Naive thymus-derived CD4-positive, alpha-beta T cell (primary cell): ENCODE measurements at places on chromosomes 12 and 14. TPM values are rescaled to one million over a fixed set of nuclear protein-coding genes. Genes with fewer than 3 reads are reported as not detected.

GRCh38 chr14:101707863-101708620, 53.5 kb upstream of the PPP2R5C start:
- peak overlapping the region; percentile 8 for H3K4me3 ChIP-seq
- DNase-seq: no peak
- H3K36me3 ChIP-seq: no peaks in the 10 kb centered on the region
- peak overlapping the region; percentile 30 for H3K27ac ChIP-seq
- peaks cover 24% of the 10 kb centered on the region for H3K4me1 ChIP-seq

The LRP1-AS gene
- total RNA-seq: not detected

GRCh38 chr12:12719496-12719895, 2.3 kb downstream of the CDKN1B start:
- peaks cover 31% of the 10 kb centered on the region for H3K36me3 ChIP-seq
- peaks cover 11% of the 10 kb centered on the region for H3K4me1 ChIP-seq
- peak overlapping the region; percentile 94 for H3K4me3 ChIP-seq
- no peaks in the 10 kb centered on the region for H3K27me3 ChIP-seq
- peak overlapping the region; percentile 99 for H3K27ac ChIP-seq
- DNase-seq: peak; percentile 18

The IFI27L1 gene
- 31.7 and 31.8 TPM in 2 replicates for total RNA-seq

The PTGDR gene
- total RNA-seq: 0.22 TPM

- no peaks in the 10 kb centered on the region for H3K27me3 ChIP-seq
- no peaks in the 10 kb centered on the region for H3K4me1 ChIP-seq
- H3K27ac ChIP-seq: no peak overlapping the region
- no peak overlapping the region for H3K4me3 ChIP-seq
- H3K36me3 ChIP-seq: no peaks in the 10 kb centered on the region
- DNase-seq: no peak
Observed at GRCh38 chr12:92216092-92216491, 70.4 kb upstream of the BTG1 start.

- H3K27ac ChIP-seq: no peak overlapping the region
- DNase-seq: no peak
- H3K4me3 ChIP-seq: no peak overlapping the region
- no peaks in the 10 kb centered on the region for H3K27me3 ChIP-seq
- H3K4me1 ChIP-seq: no peaks in the 10 kb centered on the region
Observed at GRCh38 chr12:16421806-16422205, 74.4 kb downstream of the MGST1 start.

- no peak overlapping the region for H3K27ac ChIP-seq
- H3K36me3 ChIP-seq: peaks cover 4% of the 10 kb centered on the region
- no peak overlapping the region for H3K4me3 ChIP-seq
- no peaks in the 10 kb centered on the region for H3K27me3 ChIP-seq
- no peaks in the 10 kb centered on the region for H3K4me1 ChIP-seq
- peak; percentile 29 for DNase-seq
Observed at GRCh38 chr14:35821564-35822411, 4.3 kb upstream of the BRMS1L start.

DNA sequence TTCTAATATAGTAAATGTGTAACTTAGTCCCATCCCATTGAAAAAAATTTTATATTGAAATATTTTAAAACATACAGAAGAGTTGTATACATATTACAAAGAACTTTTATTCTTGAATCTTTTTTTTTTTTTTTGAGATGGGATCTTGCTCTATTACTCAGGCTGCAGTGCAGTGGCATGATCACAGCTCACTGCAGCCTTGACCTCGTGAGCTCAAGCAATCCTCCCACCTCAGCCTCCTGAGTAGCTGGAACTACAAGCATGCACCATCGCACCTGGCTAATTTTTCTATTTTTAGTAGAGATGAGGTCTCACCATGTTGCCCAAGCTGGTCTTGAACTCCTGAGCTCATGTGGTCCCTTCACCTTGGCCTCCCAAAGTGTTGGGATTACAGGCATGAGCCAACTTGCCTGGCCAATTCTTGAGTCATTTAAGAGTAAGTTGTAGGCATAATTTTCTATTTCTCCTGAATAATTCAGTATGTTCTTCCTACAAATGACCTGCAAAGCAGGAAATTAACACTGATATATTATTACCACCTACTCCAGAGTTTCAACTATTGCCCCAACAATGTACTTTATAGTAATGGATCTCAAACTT, 153.0 kb upstream of the BMP4 start:
- H3K4me1 ChIP-seq: no peaks in the 10 kb centered on the region
- DNase-seq: no peak
- H3K36me3 ChIP-seq: no peaks in the 10 kb centered on the region
- H3K4me3 ChIP-seq: no peak overlapping the region

GRCh38 chr12:49200919-49201594, 12.2 kb upstream of the TUBA1A start:
- no peaks in the 10 kb centered on the region for H3K27me3 ChIP-seq
- no peaks in the 10 kb centered on the region for H3K36me3 ChIP-seq
- H3K27ac ChIP-seq: no peak overlapping the region
- DNase-seq: peak; percentile 44

The KCNA1 gene
- total RNA-seq: not detected

- peaks cover 29% of the 10 kb centered on the region for H3K36me3 ChIP-seq
- no peak overlapping the region for H3K4me3 ChIP-seq
- DNase-seq: no peak
- H3K27ac ChIP-seq: no peak overlapping the region
Observed at GRCh38 chr14:35861204-35861868, 35.2 kb downstream of the BRMS1L start.
